ENCODE measurements at places on chromosomes 4 and X.

- no peak for DNase-seq
Measured at GRCh38 chr4:150072906-150073714, 5.1 kb upstream of the DCLK2 start.

- no peak for DNase-seq
Measured at GRCh38 chr4:81146466-81146865, 68.6 kb downstream of the PRKG2 start.

DNA sequence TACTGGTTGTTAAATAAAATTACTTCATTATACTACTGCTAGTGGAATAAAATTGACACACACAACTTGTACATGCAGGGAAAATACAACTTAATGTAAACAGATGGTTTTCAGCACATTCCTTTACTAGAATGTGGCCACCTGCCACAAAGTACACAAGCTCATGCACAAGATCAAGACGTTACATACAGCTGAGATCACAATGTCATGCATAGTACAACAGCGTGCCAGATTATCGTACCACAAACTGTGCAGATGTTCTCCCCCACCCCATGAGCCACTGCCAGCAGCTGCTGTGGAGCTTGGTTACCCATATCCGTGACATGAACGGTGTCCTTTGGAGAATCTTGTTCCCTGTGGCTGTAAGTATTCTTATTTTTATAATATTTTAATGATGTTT, 27.7 kb downstream of the FBXO8 start:
- no peak for DNase-seq

DNA sequence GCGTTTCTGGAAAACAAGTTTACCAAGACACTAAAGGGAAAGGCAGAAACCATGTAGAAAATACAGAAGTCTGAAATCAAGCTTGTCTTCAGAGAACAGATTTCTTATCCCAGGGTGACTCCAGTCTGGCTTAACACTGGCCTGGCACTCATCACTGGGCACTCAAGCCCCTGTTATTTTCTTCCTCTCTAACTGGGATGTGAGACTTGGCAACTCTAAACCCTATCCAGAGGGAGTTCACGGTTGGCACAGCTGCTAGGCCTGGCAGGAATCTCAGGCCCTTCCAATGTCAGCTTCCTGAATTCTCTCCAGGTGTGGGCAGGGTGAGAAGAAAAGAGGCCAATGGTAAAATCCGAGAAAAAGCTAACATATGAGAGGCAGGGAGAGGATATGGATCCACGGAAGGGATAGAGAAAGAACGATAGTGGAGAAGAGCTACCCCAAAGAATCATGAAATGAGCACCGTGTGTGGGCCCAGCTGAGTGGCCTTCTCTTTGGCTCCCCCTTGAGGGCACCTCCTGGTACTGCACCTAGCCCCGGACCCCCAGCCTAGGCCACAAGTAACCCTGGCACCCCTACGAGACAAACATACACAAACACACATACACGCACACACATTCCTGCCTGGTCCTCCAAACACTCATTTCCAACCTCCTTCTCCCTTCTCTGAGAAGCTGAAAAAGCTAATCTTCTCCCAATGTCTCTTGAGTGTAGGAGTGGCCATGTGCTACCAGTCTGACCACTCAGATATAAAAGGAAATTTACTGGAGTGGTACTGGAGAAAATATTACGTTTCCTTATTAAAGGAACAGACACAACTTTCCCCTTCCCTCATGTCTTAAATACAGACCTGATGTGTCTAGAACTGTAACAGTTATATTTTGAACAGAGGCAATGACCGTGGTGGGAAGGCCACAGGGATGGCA, 16.6 kb upstream of the PTCHD1 start:
- DNase-seq: no peak

All from stimulated activated CD4-positive, alpha-beta T cell treated with anti-CD3 and anti-CD28 coated beads, Interleukin-2, amount 100 ng/mL, for 4 hours (primary cell).